ENCODE measurements at places on chromosomes 7 and 10. TPM values are rescaled to one million over a fixed set of nuclear protein-coding genes. Genes with fewer than 3 reads are reported as not detected.

- DNase-seq = no peak
Measured at GRCh38 chr7:134789967-134790685, 10.7 kb downstream of the CALD1 start.

GRCh38 chr10:100889546-100889945 is 23.2 kb upstream of the SLF2 start:
- no peak for DNase-seq

Gene TES
- 107 TPM for total RNA-seq

Gene NAT16
- not detected for total RNA-seq

Gene TDRD1
- total RNA-seq = not detected

Data from T-helper 17 cell (primary cell).